Stimulated activated CD4-positive, alpha-beta T cell treated with anti-CD3 and anti-CD28 coated beads, Interleukin-2, amount 100 ng/mL, for 24 hours (primary cell): ENCODE measurements at places on chromosomes 7 and 10.

- no peak for DNase-seq
Measured at GRCh38 chr7:138625084-138625848, 75.9 kb downstream of the SVOPL start.

- peak; percentile 57 for DNase-seq
Measured at GRCh38 chr7:516606-517456, 2.8 kb downstream of the PDGFA start.

GRCh38 chr10:51694086-51694768, 5.2 kb downstream of the CSTF2T start:
- DNase-seq = no peak

- peak; percentile 39 for DNase-seq
Measured at GRCh38 chr7:2529161-2530070, 9.8 kb downstream of the LFNG start.

DNA sequence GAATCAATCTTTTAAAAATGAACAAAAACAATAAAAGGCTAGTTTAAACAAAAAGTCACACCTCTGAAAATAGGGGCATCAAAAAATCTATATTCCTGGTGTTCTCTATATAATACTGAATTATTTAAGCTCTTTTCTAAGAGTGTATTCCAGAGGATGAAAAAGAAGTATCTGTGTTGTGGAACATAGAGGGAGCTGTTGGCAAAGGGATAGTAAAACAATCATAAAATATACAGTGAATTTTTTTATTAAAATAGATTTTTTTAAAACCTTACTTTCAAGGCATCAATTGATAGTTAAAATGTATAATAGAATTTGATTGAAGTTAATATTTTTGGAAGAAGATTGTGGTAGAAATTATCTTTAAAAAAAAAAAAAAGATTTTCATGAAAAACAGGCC, 1409.1 kb upstream of the CELF2 start:
- no peak for DNase-seq

GRCh38 chr10:49359349-49360270, 36.3 kb downstream of the DRGX start:
- DNase-seq = no peak

GRCh38 chr7:138945154-138945553, 36.0 kb downstream of the KIAA1549 start:
- no peak for DNase-seq

- DNase-seq = no peak
Measured at GRCh38 chr10:128150561-128150960, 24.3 kb upstream of the MKI67 start.
